ENCODE measurements at places on chromosomes 4 and X.

DNA sequence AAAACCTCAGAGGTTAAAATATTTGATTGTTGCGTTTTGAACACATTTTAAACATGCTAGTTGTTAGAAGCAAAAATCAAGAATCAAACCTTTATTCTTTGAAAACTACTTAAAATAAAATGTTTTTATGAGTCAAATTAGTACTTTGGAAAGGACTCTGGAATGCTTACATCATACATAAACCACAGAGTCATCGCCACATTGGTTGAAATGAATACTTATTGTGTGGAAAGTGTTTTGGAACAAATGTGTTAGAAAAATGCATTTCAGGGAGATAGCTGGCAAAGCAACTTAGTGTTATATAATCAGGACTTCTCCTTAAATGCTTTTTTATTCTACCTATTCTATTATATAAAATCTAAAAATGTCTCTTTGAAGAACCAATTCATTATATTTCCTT lies 49.4 kb upstream of the CAMK2D start:
- DNase-seq, result no peak

DNA sequence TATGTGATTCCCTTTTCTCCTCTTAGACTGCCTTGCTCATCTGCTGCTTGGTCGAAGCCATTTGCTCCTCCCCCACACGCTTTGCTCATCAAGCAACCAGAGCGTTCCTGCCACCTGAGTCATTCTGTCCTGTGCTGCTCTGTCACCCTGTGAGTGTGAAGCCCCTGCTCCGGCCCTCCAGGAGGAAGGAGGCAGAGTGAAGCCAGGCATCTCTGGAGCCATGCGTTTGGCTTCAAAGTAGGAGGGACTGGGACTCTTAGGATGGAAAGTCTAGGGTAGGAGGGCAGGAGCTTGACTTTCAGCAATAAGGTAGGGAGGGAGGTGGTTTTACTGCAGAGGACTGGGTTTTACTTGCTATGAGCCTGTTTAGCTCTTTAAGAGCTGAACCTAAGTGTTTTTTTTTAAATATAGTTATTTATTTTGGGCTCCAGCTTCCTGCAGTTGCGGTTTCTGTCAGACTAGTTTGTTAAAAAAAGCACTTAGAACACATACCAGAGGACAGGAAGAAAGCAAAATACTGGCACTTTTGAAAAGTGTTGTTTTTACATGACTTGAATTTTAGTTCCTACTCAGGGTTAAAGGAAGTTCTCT lies 63.6 kb downstream of the SPINK2 start:
- DNase-seq, result no peak

DNA sequence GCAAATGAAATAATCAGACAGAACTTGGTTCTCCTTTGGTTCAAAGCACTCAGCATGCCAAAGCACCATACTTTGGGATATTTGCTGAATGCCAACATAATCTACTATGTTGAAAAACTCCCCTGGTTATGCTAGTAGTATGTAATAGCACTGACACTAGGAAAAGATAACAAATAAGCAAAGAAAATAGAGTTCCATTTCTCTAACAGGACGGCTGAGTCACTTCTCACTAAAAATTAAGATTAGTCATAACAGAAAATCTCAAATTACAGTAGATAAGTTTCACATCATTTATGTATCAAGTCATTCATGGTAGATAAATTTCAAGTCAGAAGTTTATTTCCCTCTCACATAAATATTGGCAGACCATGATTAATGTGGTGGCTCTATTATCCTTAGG lies 17.9 kb downstream of the PDHA2 start:
- no peak for DNase-seq

DNA sequence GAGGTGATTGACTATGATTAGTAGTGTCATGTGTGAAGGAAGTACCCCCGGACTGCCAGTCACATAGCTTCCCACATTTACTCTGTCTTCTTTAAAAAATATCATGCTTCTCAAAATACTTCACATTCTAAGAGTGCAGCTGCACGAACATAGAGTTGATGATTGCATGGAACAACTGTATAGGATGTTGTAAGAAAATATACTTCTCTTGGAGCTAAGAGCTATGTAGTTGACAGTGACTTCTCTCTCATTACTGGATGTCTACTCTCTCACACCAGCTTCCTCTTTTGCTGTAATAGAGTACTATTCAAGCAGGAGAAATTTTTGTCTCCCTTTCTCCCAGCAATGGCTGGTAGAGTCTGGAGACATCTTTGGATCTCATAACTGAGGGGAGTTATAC lies 99.4 kb upstream of the PUDP start:
- no peak for DNase-seq

GRCh38 chr4:134807231-134807745 lies 605.7 kb upstream of the PABPC4L start:
- DNase-seq, result no peak

DNA sequence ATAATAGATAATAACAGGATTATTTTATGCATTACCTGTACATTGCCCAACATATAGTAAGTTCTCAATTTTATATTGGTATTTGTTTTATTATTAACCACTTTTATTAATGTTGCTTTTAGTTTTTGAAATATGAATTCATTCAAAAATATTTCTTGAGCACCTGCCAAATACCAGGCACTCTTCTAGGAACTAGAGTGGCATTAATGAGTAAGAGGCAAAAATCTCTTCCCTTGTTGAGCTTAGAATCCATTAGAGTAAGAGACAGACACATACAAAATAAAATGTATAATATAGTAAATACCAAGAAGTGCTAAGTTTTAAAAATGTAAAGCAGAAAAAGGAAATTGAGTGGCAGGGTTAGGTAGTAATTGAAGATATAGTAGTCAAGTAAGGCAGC lies 45.8 kb downstream of the TET2 start:
- no peak for DNase-seq

DNA sequence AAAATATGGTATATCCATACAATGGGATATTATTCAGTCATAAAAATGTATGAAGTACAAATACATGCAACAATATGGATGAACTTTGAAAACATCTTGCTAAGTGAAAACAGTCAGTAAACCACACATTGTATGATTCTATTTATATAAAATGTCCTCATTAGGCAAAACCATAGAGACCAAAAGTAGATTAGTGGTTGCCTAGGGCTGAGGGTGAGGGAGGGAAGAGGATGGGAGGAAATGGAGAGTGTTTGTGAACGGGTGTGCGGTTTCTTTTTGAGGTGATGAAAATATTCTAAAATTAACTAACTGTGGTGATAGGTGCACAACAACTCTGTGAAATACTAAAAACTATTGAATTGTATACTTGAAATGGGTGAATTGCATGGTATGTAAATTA lies 29.6 kb downstream of the TEX11 start:
- DNase-seq, result no peak

GRCh38 chr4:107467461-107467860 lies 252.6 kb downstream of the PAPSS1 start:
- DNase-seq, result no peak
